ENCODE measurements at places on chromosomes 2 and 18.

GRCh38 chr2:132896073-132896472, 226.1 kb upstream of the LYPD1 start:
- no peak for DNase-seq

DNA sequence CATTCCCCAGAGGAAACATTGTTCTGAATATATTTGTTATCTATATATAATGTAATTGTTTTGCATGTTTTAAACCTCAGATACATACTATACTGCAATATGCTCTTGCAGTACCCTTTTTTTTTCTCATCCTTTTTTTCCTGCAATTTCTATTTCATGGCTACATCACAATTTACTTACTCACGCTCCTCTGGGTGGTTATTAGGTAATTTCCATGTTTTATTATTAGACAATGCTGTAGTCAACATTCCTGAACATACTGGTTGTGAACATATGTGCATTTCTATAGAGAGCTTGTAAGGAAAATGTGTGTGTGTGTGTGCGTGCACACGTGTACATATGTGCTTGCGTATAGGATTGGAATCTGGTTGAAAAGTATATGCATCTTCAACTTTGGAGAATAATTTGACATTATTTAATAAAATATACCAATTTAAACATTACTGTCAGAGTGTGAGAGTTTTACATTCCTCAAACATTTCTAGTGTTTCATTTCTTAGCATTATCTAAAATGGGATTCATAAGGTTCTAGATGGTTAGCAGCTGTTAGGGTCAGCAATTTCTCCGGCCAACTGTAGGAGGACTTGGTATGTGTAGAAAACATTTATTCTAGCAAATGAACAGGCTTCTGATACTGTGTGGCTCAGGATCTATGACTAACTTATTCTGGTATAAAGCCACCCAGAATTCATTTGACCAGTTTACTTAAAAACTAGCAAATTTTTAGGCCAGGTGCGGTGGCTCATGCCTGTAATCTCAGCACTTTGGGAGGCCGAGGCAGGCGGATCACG, 22.4 kb downstream of the NCOA1 start:
- no peak for DNase-seq

- DNase-seq = no peak
Observed at GRCh38 chr18:26854292-26854881, 11.1 kb downstream of the AQP4 start.

GRCh38 chr2:230658877-230659652, 53.6 kb upstream of the CAB39 start:
- peak; percentile 75 for DNase-seq

DNA sequence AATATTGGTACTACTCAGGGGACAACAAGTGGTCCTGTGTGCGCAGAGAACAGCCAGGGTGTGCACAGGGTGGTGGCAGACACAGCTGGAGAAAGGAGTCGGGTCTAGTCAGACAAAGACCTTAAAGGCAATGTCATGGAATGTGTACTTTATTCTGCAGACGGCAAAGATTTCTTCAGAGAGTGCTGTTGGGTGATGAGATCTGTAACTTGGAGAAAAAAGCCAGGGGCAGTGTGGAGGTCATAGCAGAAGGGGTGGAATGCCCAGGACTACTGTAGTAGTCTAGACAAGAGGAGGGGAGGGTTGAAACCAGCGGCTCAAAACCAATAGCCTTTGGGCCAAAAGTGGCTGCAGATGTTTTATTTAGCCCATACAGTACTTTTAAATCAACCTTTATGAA, 121.3 kb upstream of the ZFP36L2 start:
- DNase-seq = no peak

DNA sequence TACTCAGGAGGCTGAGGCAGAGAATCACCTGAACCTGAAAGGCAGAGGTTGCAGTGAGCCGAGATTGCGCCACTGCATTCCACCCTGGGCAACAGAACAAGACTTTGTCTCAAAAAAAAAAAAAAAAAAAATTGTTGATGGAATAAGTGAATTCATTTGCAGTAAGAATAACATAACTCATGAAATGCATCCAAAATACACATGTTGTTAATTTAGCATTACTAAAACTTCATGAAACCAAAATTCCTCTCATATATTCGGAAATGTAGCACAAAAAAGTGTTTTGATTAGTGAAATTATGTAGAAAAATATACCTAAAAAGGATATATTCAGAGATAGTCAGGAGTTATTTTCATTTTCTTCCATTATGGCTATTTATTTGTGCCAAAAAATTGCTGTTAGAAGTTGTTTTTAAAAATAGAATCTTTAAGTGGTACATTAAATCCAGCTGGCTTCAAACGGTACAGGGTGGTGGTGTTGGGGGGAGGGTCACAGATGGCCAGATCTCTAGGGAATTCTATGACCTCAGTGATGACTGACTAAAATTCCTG, 78.2 kb upstream of the UGP2 start:
- no peak for DNase-seq

- DNase-seq = peak; percentile 46
Observed at GRCh38 chr2:111194835-111195621, 74.3 kb downstream of the BCL2L11 start.

GRCh38 chr2:185222311-185222710, 516.3 kb upstream of the FSIP2 start:
- no peak for DNase-seq

- DNase-seq = peak; percentile 55
Observed at GRCh38 chr2:233480490-233481202, 85.9 kb downstream of the USP40 start.

GRCh38 chr2:19866771-19867170, 35.0 kb downstream of the TTC32 start:
- no peak for DNase-seq

DNA sequence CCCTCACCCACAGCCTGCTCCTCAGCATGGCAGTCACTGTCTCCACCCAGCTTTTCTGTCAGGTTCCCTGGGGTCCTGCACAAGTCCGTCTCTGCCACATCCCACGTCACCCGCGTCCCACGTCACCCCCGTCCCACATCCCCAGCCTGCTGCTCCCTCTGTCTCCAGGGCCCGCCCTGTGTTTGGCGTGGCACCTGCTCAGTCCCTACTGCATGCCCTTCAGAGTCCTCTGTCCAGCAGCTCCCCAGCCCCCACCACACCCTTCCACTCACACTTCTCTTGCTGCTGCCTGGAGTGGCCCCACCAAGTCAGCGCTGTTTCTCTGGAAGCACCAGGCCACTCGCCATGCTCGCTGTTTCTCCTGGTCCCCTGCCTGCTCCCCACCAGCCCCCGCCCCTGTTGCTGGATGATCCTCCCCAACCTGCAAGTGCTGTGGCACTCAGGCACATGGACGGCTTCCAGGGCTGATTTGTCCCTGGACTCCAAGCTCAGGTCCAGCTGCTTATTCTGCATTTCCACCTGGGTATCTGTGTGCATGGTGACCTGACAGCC, 18.8 kb downstream of the ATG4B start:
- DNase-seq = no peak

DNA sequence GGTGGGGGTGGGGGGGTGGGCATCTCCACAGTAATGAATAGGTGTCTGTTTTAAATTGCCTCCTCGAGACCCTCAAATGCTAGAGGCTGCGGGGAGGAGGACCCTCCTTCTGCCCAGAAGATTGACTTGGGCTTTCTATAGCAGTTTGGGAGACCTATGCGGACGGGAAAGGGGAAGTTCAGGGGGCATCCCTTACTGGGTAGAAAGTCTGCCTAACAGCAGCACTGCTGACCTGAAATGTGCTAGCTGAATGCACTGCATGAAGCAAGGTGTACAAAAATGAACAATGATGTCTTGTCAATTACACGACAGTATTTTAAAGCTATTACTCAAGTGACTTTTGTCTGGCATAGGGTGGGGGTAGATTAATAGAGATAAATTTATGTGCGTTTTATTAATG, 2.5 kb downstream of the DCC start:
- no peak for DNase-seq

DNA sequence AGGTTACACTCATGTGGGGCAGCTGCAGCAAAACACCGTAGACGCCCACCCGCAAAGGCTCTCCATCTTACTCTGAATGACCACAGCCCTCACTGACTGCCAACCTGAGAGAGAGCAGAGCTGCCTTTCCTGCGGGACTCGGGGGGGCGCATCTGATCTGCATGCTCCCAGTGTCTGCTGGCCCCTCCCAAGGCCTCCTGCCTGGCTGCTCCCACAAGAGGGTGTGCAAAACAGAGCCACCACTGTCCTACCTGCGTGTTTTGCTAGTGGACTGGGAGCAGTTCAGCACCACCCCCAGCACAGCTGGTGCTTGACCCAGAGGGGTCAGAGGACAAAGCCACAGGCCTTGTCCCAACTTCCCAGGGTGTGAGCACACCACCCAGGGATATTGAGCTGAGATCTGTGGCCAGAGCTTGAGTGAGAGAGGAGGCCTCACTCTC, 76.4 kb downstream of the MYO3B start:
- no peak for DNase-seq

- DNase-seq = no peak
Observed at GRCh38 chr2:233358947-233359346, 4.7 kb downstream of the DGKD start.

DNA sequence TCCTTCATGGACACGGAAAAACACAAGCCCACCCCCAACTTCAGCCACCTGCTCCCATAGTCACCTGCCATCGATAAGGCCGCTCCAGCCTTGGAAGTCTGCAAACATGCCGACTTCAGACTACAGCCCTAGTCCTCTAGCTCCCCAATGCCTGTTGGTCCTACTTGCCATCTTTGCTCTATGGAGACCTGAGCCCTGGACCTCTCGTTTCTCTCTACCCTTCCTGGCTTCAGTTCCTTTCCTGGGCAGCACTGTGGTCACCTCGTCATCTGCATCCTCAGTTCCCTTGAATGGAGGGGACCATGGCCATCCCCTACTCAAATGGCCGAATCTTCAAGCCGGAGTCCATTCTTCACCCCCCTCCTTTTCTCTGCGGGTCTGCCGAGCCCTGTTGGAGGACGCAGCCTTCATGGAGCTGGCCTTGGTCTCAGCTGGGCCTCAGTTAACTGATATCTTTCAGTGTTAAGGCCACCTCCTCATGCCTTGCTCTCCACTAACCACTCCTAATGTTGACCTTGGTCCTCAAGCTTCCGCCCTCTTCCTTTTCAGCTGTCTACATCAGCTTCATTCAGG, 47.7 kb upstream of the GBX2 start:
- no peak for DNase-seq

DNA sequence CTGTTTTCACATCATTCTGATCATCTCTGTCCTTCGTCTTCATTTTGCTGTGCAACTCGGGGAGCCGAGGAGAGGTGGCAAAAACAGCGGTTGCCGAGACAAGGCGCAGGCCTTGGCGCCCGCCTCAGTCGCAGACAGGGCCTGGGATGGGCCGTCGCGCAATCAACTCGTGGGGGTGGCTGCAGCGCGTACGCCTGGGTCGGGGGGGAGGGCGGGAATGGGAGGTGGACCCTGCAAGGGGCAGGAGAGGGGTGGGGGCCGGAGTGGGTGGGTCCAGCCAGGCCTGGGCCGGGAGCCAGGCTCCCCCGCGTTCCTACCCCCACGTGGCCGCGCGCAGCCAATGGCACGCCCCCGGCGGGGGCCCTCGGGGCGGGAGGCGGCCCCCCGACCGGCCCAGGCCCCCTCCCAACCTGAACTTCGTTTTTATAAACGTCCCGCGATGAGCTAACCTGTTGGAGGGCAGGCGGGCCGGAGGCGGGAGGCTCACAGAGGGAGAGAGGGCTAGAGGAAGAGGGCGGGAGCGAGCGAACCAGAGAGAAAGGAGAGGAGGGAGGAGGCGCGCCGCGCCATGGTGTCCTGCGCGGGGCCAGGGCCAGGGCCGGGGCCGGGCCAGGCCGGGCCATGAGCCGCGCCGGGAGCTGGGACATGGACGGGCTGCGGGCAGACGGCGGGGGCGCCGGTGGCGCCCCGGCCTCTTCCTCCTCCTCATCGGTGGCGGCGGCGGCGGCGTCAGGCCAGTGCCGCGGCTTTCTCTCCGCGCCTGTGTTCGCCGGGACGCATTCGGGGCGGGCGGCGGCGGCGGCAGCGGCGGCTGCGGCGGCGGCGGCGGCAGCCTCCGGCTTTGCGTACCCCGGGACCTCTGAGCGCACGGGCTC, at the start of gene HOXD13:
Gene HOXD13, plus strand, starts transcription at position 452 of the 875 bp plus-strand sequence. Its CDS starts 170 bp downstream, at position 622.
- DNase-seq = no peak

DNA sequence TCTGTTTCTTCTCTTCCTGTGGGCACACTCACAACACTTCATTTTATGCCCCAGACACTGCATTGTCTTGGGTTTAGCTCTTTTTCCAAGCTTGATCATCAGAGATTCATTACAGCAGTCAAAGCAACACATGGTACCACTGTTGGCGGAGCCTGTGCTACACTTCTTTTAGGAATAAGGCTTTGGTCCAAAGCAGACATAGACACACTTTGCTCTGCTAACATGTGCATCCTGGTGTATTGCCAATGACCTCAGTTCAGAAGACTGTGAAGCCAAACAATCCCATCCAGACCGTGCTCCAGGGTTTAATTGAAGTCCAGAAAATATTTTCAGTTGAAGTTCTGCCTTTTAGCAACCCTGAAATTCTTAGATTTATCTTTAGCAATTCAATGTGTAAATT, 354.6 kb upstream of the RAB12 start:
- no peak for DNase-seq

DNA sequence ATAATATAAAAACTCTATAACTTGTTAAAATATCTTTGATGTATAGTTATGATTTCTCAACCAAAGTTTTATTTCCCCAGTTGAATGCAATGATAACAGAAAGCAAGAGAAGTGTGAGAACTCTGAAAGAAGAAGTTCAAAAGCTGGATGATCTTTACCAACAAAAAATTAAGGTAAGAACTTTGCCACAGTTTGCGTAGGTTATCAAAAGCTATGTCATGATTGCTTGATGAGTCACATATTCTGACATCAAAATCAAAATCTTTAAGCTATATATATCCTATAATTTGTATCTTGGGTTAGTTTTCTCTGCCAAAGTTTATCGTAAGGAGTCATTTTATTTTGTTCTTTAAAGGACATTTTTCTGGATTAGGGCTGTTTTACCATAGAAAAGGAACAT, 35.0 kb downstream of the NDC80 start:
- no peak for DNase-seq
